Fibroblast of lung (primary cell): ENCODE measurements at places on chromosomes 13 and 19. TPM values are rescaled to one million over a fixed set of nuclear protein-coding genes. Genes with fewer than 3 reads are reported as not detected.

Gene CADM4
- total RNA-seq = 1.5 and 2.1 TPM in 2 replicates

Gene ELSPBP1
- total RNA-seq = not detected in 2 replicates

Gene TLE6
- total RNA-seq = 0.51 and 1.7 TPM in 2 replicates

Gene TNFRSF19
- 214 and 330 TPM in 2 replicates for total RNA-seq

Gene IGSF23
- total RNA-seq = 0.26 and 0.33 TPM in 2 replicates

Gene STARD13
- total RNA-seq = 16.2 and 44.6 TPM in 2 replicates

Gene MED26
- 3.3 and 4.5 TPM in 2 replicates for total RNA-seq

Gene ATXN8OS
- total RNA-seq = not detected in 2 replicates

Gene CCDC169
- total RNA-seq = 3.3 and 7.1 TPM in 2 replicates

Gene ZNF628
- total RNA-seq = 0.77 and 1.3 TPM in 2 replicates

Gene PRTN3
- not detected in 2 replicates for total RNA-seq

Gene CAPN12
- 0.26 and 0.50 TPM in 2 replicates for total RNA-seq

Gene SOX1
- not detected in 2 replicates for total RNA-seq

Gene PINLYP
- 7.2 and 14.7 TPM in 2 replicates for total RNA-seq

Gene FRY
- total RNA-seq = 4.1 and 18.3 TPM in 2 replicates

Gene ZNF836
- 10.0 and 13.2 TPM in 2 replicates for total RNA-seq

Gene TFPT
- 16.7 and 19.2 TPM in 2 replicates for total RNA-seq

Gene TEX101
- not detected in 2 replicates for total RNA-seq

Gene SPRED3
- total RNA-seq = 0.77 and 1.5 TPM in 2 replicates

Gene DNAJC15
- 6.2 and 18.5 TPM in 2 replicates for total RNA-seq

Gene RXFP2
- not detected in 2 replicates for total RNA-seq

Gene SLC46A3
- 4.6 and 6.4 TPM in 2 replicates for total RNA-seq

Gene EBI3
- not detected in 2 replicates for total RNA-seq

Gene LMTK3
- under 0.01 and 0.17 TPM in 2 replicates for total RNA-seq

Gene SLC17A7
- total RNA-seq = 0.33 TPM in 1 of 2 replicates, not detected in the other

Gene BIVM
- total RNA-seq = 19.8 and 22.3 TPM in 2 replicates

Gene CCDC8
- 13.4 and 17.2 TPM in 2 replicates for total RNA-seq

Gene FFAR1
- total RNA-seq = not detected in 2 replicates

Gene ZNF793
- 2.6 and 5.9 TPM in 2 replicates for total RNA-seq

Gene PEX11G
- 3.8 and 3.9 TPM in 2 replicates for total RNA-seq

Gene TPM4
- total RNA-seq = 720 and 822 TPM in 2 replicates

Gene SIGLECL1
- not detected in 2 replicates for total RNA-seq

Gene HPN
- total RNA-seq = 0.33 and 0.51 TPM in 2 replicates

Gene PCDH20
- total RNA-seq = under 0.01 TPM in 1 of 2 replicates, not detected in the other

Gene KLK1
- total RNA-seq = not detected in 2 replicates

Gene NCLN
- 24.4 and 35.8 TPM in 2 replicates for total RNA-seq
